Activated naive CD8-positive, alpha-beta T cell treated with anti-CD3 and anti-CD28 coated beads for 36 hours (primary cell): ENCODE measurements at places on chromosomes 7 and 10.

GRCh38 chr7:149826344-149827088, 11.7 kb upstream of the ZNF862 start:
- H3K27me3 ChIP-seq, result no peaks in the 10 kb centered on the region
- no peak overlapping the region for H3K4me3 ChIP-seq
- DNase-seq, result no peak
- H3K36me3 ChIP-seq, result no peaks in the 10 kb centered on the region
- no peak overlapping the region for H3K27ac ChIP-seq

DNA sequence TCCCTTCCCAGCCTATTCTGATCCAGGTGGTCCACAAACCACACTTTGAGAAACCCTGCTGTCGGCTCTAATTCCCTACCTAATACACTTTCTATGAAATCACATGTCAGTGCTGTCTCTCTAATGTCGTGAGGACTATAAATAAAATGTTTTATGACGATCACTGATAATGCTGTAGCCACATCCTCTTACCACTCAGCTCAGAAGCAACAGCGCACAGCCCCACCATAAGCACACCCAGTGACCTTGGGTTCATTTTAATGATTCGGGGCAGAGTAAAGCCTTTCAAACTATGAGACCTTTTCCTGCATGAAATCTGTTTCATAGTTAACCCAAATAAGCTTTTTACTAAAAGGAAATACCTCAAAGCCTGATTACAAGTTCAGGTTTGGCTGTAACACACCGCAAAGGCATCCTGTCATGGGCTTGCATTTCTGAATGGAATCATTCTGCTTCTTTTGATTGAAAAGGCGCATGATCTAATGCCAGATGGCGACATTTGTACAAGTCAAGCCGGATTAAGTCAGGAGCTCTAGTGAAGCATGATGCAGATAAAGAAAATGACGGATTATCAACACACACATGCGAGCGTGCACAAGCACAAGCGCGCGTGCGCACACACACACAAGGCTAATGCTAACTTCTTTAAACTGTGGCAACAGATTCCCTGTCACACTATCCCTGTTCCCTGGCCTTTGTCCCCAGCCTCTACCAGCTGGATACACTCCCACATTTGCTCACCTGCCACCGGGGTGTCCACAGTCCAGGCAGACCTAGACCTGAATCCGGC, 180.5 kb upstream of the PDE1C start:
- peaks cover 11% of the 10 kb centered on the region for H3K27me3 ChIP-seq
- H3K27ac ChIP-seq, result no peak overlapping the region
- H3K4me1 ChIP-seq, result no peaks in the 10 kb centered on the region
- no peak overlapping the region for H3K4me3 ChIP-seq
- no peaks in the 10 kb centered on the region for H3K36me3 ChIP-seq

DNA sequence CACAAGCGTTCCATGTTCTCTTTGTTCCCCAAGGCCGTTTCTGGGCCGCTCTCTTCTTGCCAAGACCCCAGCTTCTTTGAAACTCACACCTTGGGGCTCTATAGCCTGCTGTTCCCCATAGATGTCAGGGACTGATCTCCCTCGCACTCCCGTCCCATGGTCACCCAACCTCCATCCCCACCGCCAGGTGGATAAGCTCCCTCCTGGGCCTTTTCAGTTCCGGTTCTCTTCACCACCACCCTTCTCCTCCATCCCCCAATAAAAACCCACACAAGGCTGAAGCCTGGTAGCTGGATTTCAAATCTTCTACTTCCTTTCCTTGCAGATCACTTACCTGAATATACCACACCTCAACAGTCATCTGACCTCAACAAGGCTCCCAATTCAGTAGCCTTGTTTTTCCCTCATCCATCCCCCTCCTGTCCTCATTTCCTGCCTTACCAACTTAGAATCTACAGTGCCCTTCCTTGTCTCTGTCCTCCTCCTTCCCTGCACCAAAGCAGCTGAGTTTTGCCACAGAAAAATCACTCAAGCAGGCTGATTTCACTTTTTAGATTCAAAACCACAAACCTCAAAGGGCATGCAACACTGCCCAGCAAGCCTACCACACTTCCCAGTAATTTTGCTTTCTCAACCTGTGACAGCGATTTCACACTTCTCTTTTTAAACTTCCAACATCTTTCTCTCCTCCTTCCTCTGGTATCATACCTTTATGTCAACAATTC, 7.7 kb downstream of the SLC37A3 start:
- H3K27me3 ChIP-seq, result no peaks in the 10 kb centered on the region
- peaks cover 1% of the 10 kb centered on the region for H3K4me1 ChIP-seq
- H3K36me3 ChIP-seq, result peaks cover 12% of the 10 kb centered on the region

DNA sequence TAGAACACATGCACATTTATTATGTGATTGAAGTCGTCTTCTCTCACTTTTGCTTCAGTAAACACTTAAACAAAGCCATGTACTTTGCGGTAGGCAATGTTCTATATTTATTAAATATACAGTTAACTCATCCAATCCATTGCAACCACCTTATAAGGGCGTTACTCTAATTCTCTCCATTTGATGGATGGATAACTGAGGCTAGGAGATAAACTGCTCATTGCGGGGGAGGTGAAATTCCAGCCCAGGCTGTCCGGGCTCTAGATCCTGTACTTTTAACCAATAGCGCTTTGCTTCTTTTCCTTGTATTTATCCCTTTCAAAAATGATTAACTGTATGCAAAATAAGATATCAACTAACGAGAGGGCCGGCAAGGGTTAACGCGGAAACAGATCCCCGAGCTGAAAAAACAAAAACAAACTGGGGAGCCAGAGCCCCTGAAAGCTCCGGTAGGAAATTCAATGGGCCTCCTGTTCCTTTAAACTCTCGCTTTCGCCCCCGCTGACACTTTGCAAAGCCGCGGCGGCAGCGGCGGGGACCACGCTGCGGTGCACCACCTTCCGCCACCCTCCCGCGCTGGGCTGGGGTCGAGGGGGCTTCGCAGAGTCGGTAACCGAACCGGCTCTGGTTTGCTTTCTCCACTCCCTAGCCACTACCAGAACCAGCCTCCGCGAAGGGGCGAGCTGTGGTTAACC, 1.0 kb upstream of the PLXDC2 start:
- no peak for DNase-seq
- no peak overlapping the region for H3K4me3 ChIP-seq
- H3K36me3 ChIP-seq, result no peaks in the 10 kb centered on the region
- H3K27ac ChIP-seq, result no peak overlapping the region
- H3K4me1 ChIP-seq, result peaks cover 9% of the 10 kb centered on the region

DNA sequence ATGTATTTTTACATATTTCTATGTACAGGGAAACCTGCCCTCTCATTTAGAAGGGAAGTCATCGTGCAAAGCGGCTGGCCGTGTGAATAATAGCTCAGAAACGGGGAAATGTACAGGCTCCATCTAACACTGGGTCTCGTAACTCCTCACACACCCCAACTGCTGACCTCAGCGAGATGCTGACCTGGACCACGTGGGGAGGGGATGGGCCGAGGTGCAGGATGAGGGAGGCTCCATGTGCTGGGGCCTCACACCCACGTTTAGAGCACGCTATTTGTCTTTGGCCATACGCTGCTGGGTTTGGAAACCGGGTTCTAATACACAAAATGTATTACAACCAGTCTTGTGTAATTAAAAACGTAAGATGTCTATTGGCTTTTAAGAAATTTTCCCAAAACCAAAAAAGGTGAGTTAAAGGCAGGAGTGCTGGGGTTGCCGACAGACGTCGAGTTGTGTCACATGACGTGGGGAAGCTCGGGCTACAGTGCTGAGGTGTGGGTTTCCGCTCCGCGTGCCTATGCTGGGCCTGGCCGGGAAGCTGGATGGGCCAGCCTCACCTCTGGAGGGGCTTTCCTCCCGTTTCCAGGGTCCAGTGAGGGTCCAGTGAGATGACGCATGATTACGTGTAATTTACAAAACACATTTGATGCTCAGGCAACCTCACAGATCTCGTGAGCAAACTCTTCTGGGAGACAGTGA, 215.6 kb downstream of the DNAJB6 start:
- H3K27ac ChIP-seq, result no peak overlapping the region
- no peaks in the 10 kb centered on the region for H3K4me1 ChIP-seq
- no peak for DNase-seq
- H3K36me3 ChIP-seq, result no peaks in the 10 kb centered on the region
- no peaks in the 10 kb centered on the region for H3K27me3 ChIP-seq
- H3K4me3 ChIP-seq, result no peak overlapping the region
